Stimulated activated CD4-positive, alpha-beta T cell treated with anti-CD3 and anti-CD28 coated beads, TNF-alpha, amount 100 ng/mL, for 4 hours (primary cell): ENCODE measurements at places on chromosomes 16 and 17.

GRCh38 chr16:85524630-85525419, 88.3 kb upstream of the GSE1 start:
- DNase-seq: no peak

GRCh38 chr16:10090816-10091215, 91.4 kb downstream of the GRIN2A start:
- DNase-seq: no peak

DNA sequence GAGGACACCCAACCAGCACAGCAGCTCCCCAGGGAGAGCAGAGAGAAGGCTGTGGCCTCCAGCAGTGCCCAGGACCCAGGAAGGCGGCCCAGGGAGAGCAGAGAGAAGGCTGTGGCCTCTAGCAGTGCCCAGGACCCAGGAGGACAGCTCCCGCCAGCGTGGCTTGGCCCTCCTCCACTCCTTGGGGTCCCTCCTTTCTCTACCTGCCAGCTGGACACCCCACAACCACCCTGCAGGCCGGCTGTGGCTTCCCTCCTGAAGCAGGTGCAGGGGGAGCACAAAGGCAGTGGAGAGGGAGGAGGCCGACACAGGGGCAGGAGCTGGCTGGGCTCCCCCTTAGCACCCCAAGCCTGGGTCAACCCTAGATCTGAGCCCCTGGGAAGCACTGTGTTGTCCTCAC, 54.1 kb upstream of the FASN start:
- DNase-seq: no peak

DNA sequence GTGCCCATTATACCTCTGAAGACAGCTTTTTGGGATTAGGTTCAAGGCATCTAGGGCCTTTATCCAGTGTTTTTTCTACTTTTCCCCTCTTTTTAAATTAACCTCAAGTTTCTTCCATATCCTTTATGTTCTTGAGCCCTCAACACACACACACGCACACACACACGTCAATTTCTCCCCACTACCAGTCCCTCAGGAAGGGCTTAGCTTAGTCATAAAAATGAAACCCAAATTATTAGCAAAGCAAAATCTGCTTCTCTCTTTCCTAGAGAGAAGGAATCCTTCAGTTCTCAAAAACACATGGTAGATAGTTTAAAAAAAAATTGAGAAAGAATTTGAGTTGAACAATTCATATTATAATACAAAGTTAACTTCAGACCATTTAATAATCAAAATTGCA, 401.1 kb downstream of the XYLT1 start:
- no peak for DNase-seq

DNA sequence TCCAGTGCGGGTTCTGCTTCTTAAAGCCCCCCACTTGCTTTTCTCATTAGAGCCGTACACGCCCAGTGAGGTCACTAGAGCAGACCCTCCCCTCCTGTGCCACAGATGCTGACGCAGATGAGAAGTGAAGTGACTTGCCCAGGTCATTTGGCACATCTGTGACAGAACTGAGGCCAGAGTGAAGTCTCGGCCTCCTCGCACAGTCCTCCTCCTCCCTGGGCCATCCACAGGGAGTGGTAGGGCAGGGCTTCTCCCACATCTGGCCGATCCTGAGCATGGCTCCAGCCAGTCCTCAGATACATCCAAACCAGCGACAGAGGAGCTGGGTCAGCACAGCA, 15.3 kb upstream of the TBX2 start:
- no peak for DNase-seq

DNA sequence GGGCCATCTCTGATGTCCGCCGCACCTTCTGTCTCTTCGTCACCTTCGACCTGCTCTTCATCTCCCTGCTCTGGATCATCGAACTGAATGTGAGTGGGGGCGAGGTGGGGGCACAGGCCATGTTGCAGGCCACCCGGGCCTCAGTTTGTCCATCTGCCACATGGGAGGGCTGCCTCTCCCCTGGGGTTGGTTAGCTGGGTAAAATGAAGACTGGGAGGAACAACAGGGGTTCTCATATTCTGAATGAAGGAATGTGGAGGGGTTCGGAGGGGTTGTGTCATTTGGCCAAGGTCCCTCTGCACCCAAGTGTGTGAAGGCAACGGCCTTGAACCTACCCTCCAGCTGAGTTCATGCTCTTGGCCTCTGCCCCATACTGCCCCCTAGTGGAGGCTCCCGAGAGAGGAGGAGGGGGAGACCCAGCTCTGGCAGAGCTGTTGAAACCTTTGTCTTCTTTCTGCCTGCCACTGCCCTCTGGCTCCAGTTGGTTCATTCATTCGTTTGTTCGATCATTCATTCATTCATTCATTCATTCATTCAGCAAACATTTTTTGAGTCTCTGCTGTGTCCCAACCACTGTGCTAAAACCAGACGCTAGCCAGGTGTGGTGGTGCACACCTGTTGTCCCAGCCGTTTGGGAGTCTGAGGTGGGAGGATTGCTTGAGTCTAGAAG, 11.4 kb upstream of the TCAP start:
- DNase-seq: peak; percentile 67

DNA sequence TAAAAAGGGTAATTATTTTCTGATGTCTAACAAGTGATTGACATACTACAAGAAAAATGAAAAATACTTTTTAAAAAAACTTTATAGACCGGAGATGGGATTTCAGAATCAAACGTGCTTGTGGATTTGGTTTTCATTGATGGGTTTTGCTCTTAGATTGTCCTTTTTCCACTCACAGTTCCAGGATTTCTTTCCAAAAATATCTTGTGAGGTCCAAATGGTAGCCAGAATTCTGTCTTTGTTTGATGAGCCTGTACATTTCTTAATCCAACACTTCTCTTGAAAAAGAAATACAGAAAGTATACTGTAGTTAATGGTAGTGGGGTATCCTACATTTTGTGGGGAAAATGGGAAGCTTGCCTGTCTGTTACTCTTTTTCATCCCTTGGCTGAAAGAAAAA, 329.3 kb downstream of the KCNJ2 start:
- no peak for DNase-seq

- DNase-seq: no peak
These were observed 9.5 kb downstream of the PROCA1 start for GRCh38 chr17:28702026-28702751.

- DNase-seq: no peak
These were observed 9.6 kb downstream of the ERBB2 start for GRCh38 chr17:39709319-39709997.

DNA sequence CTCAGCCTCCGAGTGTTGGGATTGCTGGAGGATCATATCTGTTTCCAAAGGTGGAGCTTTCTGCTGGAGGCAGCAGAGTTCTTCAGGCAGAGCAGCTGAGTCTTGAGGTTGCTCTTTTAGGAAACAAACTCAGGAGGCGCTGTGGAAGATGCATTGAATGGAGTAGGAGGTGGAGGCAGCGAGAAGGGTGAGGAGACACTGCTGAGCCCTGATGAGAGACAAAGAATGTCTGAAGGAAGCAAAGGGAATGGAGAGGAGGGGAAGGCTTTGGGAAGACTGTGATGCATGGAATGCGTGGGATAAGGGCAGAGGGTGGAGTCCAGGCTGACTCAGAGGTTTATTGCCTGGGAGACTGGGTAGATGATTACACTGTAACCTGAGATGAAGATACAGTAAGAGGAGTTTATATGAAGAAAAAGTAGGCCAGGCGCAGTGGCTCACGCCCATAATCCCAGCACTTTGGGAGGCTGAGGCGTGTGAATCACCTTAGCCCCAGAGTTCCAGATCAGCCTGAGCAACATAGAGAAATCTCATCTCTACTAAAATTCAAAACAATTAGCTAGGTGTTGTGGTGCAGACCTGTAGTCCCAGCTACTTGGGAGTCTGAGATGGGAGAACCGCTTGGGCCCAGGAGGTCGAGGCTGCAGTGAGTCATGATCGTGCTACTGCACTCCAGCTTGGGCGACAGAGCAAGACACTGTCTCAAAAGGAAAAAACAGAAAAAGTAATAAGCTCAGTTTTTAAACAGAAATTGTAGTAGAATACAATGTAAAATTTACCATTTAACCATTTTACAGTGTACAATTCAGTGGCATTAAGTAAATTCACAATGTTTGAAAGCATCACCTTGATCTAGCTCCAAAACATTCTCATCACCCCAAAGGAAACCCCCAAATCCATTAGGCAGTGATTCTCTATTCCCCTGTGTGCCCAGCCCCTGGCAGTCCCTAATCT, 17.8 kb upstream of the TMEM219 start:
- no peak for DNase-seq

- DNase-seq: no peak
These were observed 11.5 kb upstream of the ZNF747 start for GRCh38 chr16:30546115-30546514.

- DNase-seq: no peak
These were observed 17.8 kb downstream of the RGS9 start for GRCh38 chr17:65154770-65155589.

DNA sequence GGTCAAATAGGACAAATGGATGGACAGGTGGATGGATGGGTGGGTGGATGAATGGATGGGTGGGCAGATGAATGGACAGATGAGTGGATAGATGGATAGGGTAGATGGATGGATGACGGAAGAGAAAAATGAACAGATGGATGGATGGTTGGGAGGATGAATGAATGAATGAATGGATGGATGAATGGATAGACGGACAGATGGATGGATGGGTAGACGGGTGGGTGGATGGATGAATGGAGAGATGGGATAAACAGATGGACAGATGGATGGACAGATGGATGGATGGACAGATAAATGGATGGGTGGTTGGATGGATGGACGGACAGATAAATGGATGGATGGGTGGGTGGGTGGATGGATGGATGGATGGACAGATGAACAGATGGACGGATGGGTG, 232.8 kb downstream of the GRIN2A start:
- no peak for DNase-seq

DNA sequence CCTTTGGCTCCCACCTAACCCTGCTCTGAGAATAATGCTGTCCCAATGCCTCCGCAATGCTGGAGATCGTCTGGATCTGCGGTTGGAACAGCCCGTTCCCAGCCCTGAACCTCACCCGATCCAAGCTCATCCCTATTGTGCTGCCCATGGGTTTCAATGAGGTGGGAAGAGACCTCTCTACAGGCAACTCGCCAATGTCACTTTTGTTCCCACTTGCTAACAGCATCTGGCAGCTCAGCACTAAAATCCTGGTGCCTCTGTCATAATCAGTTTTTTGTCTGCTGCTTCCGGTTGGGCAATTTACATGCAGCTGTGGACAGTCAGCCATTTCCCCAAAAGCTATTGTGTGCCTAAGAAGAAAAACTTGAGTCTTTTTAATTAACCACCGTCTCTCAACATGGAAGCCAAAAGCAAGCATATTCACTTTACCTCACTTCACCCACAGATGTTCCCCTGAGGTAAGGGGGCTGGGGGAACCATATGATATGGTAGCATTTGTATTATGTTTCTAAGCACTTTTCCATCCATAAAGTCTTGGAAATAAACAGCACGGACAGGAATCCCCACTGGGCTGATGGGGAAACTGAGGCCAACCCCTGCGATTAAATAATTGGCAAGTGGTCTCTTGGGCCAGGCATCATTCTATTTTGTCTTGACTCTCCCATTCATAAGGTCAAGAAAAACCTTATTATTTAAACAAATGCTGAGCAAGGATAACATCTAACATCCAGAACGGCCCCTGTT, 159.2 kb upstream of the CDH5 start:
- DNase-seq: no peak

- no peak for DNase-seq
These were observed 96.8 kb downstream of the IRF8 start for GRCh38 chr16:85995541-85996423.

DNA sequence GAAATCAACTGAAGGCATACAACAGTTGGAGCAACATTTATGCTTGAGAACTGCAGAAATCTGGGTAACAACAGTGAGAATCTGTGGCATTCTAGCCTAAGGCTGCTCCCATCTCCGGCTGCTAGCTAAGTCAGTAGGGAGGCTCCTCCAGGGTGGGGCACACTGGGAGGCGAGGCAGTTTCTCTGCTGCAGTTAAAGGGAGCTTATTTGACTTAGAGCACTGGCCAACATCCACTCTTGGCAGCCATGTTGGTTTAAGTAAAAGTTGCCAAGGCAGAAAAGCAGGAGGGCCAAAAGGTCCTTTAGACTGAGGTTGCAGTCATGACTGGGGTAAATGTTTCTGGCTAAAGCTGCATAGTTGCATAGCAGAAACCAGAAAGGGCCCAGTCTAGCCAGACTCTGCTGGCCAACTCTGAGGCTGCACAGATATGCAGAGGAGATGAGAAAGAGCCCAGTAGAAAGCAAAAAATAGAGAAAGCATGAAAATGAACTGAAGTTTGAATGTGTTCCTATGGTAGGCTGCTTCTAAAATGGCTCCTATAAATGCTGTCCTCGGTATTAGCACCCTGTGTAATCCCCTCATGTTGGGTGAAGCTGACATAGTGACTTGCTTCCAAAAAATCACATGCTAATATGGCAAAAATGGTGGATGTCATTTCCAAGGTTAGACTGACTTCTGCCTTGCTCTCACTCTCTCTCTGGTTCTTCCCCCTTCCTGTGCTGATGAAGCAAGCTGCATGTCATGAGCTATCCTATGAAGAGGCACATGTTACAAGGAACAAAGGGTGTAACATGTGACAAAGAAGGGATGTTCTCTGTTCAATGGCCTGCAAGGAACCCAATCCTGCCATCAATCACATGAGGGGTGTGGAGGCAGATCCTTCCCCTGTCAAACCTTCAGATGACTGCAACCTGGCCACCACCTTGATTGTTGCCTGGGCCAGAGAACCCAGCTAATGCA, 3.7 kb upstream of the C16orf78 start:
- DNase-seq: no peak

- DNase-seq: no peak
These were observed 233.6 kb downstream of the CPPED1 start for GRCh38 chr16:12570046-12570618.

DNA sequence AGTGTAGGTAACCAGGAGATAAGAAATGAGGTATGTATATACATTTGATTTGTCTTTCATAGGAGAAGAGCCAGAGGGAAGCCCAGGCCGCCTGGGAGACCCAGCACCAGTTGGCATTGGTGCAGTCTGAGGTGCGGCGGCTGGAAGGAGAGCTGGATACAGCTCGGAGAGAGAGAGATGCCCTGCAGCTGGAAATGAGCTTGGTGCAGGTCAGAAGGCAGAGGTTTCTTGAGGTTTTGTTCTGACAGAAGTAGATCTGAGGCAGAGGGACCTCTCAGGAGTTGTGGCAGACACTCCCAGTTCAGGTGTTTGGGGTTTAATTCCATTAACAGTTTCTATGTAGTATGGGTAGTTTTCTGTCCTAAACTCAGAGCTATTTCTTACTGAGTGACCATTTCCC, 8.0 kb downstream of the CNTROB start:
- DNase-seq: no peak

DNA sequence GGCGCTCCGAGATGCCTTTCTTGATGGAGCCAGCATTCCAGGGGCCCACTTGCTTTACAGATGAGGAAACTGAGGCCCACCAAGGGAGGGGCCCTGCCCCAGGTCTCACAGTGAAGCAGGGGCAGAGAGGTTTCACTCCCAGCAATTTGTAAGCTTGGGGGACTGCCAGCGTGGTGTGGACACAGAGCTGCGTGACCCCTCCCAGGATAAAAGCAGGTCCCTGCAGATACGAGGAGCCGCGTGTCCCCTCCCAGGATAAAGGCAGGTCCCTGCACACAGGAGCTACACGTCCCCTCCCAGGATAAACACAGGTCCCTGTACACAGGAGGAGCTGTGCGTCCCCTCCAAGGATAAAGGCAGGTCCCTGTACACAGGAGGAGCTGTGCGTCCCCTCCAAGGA, 11.7 kb downstream of the JPH3 start:
- no peak for DNase-seq
